ENCODE measurements at places on chromosomes 12 and 14.

DNA sequence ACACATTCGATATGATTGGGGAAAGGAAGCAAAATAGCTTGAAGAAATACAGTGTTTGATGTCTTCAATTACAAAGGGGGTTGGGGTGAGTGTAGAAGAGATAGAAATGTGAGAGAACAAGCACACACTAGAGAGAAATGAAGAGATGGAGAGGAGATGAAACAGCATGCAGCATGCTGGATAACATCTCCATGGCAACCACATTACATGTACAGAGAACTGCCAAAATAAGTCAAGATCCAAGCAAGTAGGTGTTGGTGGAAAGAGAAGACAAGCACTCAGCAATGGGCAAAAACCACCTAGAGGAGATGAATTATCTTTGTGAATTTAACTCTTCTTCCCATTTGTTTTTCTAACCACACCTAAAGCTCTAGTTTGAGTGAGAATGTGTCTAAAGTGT lies 289.8 kb downstream of the GRIN2B start:
- DNase-seq, result no peak

DNA sequence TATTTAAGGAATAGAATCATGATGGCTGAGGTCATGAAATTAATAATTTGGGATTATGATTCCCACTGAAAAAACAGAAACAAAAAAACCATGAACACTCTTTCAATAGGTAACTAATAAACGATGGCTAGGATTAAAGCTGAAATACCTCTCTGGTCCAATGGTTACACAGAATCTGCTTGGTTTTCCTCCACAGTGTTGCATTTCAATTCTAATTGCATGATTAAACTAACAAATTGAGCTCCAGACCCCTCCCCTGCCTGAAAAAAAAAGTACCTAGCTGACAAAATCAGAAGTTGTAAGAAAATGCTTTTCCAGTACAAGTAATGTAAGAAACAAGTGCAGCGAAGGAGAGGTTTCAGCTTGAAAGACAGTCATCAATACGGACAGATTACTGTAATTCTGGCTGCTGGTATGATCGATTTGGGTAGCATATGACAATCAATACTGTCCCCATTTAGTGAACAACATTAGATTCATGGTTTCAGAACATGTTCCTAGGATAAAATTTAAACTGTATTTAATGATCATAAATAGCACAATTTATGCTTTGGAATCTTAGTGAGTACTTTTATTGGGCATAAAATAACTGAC lies 32.0 kb downstream of the INSM2 start:
- no peak for DNase-seq

DNA sequence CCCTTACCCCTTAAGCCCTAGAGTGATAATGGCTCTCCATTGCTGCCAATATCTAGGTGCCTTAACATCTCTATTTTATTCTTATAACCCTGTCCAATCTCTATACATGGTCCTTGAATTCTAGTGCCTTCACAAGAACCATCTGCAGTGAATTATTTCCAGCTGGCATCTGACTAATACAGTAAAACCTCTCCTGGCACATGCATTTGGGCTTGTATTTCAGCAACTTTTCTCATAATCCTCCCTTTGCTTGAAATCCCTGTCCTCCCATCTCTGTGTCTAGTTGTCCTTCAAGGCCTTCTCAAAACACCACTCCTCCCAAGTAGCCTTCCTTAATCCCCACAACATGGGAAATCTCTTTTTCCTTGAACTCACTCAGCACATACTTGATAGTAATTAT lies 14.2 kb upstream of the HMGA2 start:
- no peak for DNase-seq

DNA sequence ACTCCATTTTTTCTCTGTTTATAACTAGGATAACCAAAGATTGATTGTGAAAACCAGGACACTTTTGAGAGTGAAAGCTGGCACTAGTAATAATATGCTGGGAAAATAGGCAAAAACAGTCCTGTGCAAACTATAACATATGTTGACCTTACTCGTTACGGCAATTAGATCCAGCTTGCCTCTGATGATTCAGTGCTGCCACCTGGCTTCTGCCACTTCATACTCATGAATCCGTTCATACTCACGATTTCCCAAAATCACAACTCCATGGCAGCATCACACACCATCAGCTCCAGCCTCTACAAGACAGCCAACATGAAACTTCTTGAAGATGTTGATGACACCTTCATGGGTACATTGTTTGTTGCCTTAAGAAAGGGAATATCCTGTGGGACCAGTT lies 49.1 kb upstream of the CAND1 start:
- no peak for DNase-seq

GRCh38 chr14:23570806-23571483 lies 3.4 kb upstream of the AP1G2 start:
- no peak for DNase-seq

GRCh38 chr12:96208346-96208745 lies 14.2 kb downstream of the ELK3 start:
- no peak for DNase-seq

DNA sequence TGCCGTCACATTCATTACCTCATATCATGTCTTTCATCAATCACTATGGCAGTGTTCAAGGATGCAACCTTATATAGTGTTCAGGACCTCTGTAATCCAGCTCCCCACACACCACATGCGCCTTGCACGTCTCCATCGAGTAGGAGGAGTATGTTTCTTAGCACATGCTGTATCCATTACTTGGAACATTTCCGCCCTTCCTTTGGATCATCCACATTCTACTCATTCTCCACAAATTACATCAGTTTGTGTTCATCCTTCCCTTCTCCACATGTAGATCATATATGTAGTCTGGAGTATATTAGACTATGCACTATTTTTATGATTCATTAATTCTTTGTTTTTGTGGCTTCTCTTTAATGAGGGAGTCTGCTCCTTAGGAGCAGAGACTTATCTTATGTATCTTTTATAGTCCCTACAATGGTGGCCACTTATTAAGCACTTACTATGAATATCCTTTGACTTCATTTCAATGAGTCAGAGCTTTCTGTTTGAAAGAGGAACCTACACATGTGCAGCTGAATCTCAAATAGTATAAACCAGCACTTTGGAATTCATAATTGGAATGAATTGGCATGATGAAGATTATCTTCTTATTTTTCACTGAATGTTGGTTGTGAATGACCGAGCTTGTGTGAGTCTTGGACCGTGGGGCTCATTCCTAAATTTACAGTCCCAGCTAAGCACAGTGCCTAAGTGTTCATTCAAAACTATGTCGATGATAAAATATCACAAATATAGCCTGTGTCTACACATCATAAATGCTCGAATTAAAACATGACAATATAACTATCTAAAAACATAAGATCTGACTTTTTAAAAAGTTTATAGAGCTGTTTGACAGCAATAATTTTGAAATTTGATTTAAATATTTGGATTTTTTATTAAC lies 30.2 kb upstream of the NPAS3 start:
- DNase-seq, result no peak

DNA sequence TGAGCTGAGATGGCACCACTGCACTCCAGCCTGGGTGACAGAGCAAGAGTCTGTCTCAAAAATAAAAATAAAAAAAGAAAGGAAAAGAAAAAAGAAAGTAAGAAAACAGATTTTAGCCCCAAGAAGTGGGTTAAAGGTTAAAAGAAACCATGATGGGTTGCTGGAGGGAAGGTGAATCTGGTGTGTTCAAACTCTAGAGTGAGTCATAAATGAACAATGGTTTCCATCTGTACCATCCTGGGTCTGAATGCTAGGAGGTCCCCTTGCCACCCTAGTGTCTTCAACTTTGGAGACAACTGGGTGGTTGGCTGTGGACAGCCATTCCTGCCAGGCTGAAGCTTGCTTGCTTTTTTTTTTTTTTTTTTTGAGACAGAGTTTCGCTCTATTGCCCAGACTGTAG lies 1.6 kb upstream of the RPS26 start:
- DNase-seq, result no peak

GRCh38 chr12:43277651-43278540 lies 274.1 kb downstream of the ADAMTS20 start:
- no peak for DNase-seq

DNA sequence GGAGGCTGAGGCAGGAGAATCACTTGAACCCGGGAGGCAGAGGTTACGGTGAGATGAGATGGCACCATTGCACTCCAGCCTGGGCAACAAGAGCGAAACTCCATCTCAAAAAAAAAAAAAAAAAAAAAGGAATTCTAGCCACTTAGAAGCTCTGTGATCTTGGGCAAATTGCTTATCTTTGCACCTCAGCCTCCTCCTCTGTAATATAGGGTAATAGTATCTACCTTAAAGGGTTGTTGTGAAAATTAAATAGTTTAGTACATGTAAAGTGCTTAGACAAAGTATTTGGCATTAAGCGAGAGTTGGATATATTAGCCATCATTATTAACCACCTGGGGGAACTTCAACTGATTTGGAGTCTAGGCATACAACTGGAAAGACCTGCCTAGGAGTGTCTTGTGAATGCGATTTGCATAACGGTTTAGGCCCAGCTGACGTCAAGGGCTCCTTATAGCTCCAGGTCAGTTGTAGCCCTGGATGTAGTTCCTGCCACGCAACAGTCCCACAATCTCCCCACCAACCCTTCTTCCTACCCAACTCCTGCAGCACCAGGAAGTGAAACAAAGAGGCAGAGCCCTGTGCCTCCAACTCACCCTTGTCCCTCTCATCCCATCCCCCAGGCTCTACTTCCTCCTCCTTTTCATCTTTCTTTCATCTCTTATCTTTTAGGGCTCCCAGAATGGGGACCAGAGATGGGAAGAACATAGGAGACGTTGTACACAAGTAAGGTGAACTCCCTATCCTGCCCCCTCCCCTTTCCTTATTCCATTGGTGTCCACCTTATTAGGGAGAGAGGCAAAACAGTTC lies 2.1 kb upstream of the IL23A start:
- DNase-seq, result no peak

GRCh38 chr12:21989819-21990412 lies 48.7 kb upstream of the ABCC9 start:
- DNase-seq, result no peak

DNA sequence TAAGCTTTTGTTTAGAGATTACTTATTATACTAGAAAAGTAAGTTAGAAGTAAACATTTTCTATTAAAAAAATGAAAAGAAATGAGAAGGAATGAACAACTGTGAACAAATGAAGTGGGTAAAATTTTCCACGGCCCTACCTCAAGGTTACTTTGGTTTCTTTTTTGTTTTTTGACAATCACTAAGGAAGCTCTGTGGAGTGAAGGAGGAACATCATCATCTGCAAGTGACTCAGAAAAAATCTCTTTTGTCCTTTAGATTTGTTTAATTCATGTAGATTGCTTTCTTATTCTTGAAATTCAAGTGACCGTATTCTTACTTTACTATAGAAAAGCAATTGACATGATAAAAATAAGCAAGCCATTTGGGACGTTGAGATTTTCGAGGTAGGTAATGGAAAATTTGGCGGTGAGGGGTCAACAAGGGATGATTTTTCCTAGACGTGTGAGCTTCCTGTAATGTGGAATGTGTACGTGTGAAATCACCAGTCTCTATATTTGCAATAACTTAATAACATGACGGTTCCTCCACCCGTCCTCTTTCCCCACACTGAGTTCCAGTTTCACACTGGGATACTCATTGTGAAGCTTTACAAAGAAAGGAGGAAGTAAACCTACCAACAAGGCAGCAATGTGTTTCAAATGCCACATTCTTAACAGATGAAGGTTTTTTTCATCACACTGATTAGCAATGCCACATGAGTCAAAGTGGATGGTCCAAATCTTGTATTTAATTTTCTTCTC lies 62.3 kb upstream of the EGLN3 start:
- peak; percentile 56 for DNase-seq

GRCh38 chr12:27143256-27144069 lies 61.1 kb upstream of the C12orf71 start:
- no peak for DNase-seq

DNA sequence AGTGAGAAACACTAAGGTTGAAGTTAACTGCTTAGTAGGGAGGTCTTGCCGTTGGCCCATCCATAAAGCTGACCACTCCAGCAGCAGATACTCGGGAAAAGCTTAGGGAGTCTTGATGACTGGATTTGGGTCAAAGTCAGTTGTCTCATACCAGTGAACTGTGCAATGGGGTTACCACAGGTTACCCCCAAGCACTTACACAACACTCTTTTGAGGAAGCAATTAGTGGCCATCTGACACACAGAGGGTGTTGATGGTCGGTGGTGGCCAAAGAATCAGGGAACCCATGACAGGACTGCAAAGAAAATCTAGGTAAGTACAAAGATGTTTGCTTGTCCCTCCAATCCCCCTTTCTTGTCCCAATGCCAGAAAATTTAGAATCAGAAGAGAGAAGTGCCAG lies 410.2 kb downstream of the APAF1 start:
- no peak for DNase-seq

GRCh38 chr12:131505561-131505960 lies 205.3 kb upstream of the SFSWAP start:
- no peak for DNase-seq

DNA sequence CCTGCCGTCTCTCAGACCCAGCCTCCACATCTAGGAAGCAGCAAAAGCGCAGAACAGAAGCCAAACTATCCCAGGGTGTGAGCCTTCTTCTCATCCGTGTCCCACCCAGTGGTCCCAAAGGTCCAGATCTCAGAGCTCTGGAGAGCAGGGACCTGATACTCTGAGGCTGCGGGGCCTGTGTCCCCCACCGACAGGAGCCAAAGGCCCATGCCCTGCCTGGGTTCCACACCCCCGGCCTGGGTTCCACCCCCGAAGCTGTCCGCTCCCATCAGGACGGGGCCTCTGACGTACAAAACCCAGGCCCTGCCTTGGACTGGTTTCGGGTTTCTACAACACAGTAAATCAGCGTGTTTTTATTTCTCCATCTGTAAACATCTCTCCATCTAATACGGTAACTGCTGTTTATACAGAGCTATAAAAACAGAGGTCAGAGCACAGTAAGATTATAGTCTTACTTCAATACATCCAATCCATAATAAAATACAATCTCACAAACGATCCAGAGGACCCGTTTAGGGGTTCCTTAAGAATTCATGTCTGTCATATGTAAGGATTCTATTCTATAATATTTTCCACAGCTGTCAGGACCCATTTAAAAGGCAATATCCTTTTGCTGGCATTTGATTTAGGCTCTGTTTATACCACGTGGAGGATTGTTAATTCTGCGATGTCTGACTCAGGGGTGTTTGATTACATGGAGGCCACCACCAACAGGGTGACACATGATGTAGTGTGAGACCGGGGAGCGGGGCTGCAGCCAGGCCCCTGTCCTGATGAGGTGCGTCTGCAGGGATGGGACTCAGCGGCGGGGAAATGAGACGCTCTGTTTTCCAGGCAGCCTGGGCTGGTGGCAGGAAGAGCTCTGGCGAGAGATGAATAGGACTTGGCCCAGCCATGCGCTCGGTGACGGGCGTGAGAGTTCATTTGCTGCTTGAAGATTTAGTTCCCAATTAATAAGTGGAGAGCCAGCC lies 110.3 kb downstream of the DICER1 start:
- DNase-seq, result no peak

GRCh38 chr12:15811214-15812127 lies 22.3 kb upstream of the EPS8 start:
- DNase-seq, result no peak
